ENCODE measurements at places on chromosomes 1 and 21.

DNA sequence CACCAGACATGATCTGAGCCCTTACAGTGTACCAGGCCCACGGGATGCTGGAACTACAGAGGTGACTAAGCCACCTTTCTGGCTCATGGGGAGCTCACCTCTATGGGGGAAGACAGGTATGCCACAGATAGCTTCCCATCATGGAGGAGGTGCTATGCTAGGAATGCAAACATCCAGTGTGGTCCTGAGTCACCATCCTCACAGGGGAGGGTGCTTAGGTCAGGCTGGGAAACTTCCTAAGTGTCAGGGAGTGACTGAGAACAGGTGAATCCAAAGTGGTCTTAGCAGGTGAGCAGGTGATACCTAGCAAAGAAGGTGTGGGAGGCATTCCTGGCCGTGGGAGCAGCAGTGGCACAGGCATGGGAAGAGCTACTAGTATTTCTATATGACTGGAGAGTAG is 8.6 kb upstream of the RASSF5 start:
- DNase-seq = no peak

DNA sequence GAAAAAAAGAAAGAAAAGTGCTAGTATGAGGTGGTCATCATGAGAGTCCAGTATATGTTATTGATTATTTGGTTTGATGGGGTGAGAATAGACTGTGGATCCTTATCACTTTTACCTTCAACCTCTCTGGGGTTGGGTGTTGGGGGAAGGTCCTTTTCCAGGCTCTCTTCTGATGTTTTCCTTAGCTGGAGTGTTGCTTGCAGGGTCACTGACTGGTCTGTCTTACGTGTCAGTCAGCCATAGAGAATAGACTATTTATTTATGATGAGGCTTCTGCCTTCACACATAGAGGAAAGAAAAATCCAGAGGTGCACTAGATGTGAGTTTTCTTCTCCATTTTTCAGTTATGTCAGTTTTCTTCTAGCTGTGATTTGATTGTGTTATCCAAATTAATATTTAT is 36.5 kb downstream of the MAP3K21 start:
- no peak for DNase-seq

DNA sequence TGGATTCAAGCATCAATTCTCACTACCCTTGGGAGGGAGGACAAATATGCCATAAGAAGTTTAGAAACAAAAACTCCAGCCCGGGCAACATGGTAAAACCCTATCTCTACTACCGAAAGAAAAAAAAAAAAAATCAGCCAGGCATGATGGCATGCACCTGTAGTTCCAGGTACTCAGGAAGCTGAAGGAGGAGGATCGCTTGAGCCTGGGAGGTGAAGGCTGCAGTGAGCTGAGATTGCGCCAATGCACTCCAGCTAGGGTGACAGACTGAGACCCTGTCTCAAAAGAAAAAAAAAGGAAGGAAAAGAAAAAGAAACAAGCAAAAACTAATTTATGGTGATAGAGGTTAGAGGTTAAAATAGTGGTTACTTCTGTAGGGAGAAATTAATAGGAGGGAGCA is 9.6 kb downstream of the ZNF644 start:
- DNase-seq = no peak

GRCh38 chr1:170686291-170686690 is 22.4 kb downstream of the PRRX1 start:
- no peak for DNase-seq

DNA sequence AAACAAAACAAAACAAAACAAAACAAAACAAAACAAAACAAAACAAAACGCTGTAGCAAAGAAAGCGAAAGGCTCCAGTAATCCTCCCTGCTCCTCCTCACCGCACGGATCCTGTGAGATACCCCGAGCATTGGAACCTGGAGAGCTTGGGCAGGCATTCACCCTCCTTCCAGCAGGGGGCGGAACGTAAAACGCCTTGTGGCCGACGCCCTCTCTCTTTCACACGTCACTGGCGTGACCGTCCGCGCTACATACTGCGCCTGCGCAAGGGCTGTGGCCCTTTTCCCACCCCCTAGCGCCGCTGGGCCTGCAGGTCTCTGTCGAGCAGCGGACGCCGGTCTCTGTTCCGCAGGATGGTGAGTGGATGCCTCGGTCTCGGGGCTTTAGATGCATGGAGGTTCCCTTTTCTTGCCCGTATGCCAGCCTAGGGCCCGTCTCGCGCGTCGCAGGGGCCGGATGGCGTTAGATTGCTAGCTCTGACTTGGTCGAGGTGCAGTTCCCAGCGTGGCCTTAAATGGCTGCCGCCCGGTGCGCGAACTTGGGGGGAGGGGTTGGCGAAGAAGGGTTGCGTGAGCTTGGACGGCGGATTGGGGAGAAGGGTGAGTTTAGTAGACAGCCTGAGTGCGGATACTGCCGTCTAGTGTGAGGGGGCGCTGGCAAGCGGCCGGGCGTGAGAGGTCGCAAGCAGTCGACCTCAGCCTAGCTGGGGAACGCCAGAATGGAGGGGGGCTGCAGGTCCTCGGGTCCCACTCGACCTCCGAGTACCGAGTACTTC is at the start of gene RPL5:
Gene RPL5, plus strand, starts transcription at position 279 of the 775 bp plus-strand sequence. Its CDS starts 75 bp downstream, at position 354.
- peak; percentile 92 for DNase-seq

DNA sequence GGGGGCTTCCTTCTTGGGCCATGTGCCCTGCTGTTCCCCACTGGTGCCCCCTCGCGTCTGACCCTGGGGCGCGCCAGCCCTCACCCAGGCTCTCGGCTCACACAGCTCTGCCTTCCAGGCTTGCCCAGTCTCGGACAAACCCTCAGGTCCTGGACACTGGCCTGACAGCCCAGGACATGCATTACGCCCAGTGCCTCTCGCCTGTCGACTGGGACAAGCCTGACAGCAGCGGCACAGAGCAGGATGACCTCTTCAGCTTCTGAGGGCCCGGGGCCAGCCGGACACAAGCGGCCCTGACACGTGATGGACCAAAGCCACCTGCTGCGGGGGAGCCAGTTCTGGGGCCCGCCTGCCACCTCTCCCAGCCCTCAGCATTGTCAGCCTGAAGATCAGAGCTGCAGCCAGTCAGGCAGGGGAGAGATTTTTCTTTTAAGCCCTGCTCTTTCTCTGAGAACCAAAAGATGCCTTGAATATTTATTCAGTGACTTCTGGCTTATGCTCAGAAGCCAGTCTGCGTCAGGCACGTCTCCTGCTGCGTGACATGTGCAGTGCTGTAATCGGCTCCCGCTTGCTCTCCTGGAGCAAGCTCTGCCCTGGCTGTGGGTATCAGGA is 23.4 kb downstream of the LDLRAP1 start:
- DNase-seq = peak; percentile 44

DNA sequence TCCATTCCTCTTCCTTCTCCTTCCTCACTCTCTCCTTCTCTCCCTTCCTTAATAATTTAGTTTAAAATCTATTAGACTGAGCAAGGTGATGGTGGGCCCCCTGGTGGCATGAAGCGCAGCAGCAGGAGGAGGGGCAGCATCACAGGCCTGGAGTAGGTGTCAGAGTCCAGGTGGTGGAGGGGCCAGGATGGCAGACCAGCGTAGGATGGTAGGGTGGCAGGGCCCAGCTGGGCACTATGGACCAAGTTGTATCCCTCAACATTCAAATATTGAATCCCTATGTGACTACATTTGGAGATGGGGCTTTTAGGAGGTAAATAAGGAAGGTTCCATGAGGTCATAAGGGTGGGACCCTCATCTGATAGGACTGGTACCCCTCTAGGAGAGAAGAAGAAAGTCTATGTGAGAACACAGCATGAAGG is 61.0 kb downstream of the WDR4 start:
- no peak for DNase-seq

- DNase-seq = no peak
These were observed 90.8 kb downstream of the NFIA start for GRCh38 chr1:61173118-61173517.

DNA sequence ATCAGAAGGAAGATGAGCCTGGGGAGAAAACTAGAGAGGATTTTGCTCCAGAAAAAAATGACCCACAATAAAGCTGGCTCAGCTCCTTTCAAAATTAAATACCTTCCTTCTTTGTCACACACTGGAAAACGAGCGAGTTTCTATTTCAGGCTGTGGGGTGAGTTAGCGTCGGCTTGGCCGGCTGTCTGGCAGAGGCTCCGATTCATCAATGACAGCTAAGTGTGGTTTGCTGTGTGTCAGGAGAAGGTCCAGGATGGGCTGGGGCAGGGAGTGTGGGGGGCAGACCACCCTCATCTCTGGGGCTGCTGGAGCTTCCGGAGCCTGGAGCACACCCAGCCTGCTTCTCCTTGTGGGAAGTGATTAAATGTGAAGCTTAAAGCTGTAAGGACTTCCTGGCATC is 120.2 kb downstream of the ETS2 start:
- DNase-seq = no peak

DNA sequence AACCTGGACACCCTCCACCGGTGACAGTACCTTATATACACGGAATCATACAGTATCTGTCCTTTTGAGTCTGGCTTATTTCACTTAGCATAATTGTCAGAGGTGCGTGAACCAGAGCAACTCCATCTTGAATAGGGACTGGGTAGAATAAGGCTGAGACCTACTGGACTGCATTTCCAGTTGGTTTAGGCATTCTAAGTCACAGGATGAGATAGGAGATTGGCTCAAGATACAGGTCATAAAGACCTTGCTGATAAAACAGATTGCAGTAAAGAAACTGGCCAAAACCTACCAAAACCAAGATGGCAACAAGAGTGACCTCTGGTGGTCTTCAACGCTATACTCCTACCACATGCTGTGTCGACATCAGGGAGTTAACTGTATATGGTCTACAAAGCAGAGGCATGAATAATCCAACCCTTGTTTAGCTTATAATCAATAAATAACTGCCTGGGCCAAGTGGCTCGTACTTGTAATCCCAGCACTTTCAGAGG is 1.4 kb upstream of the FDPS start:
- DNase-seq = no peak

GRCh38 chr1:29646161-29646775 is 409.9 kb downstream of the PTPRU start:
- no peak for DNase-seq

GRCh38 chr1:173871091-173871490 is 2.9 kb downstream of the ZBTB37 start:
- DNase-seq = no peak

DNA sequence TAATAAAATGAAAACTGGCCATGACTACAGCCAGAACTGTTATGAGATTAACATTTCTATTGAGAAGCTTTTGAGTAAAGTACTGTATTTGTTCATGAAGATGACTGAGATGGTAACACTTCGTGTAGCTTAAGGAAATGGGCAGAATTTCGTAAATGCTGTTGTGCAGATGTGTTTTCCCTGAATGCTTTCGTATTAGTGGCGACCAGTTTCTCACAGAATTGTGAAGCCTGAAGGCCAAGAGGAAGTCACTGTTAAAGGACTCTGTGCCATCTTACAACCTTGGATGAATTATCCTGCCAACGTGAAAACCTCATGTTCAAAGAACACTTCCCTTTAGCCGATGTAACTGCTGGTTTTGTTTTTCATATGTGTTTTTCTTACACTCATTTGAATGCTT is 164.0 kb downstream of the NEK7 start:
- no peak for DNase-seq

- DNase-seq = no peak
These were observed 107.7 kb downstream of the POU2F1 start for GRCh38 chr1:167328306-167328815.

- DNase-seq = no peak
These were observed 141.4 kb downstream of the SMYD3 start for GRCh38 chr1:246365708-246366107.

DNA sequence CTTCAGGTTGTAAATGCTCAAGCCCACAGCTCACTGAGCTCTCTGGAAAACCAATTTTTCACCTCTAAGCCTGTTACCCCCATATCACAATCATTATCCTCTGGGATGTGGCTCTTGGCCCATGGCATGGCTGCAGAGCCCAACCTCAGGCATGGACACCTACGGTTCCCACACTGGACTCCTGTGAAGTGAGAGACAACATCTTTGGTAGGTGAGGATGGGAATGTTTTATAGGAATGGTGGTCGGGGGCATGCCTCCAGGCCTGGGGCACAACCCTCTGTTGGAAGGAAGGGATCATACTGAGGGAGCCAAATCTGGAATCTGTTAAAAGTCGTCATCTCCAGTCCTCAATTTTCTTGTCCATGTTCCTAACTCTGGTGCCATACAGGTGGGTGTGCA is 179.1 kb downstream of the FOXD2 start:
- no peak for DNase-seq

GRCh38 chr1:32159189-32159588 is 20.3 kb upstream of the TXLNA start:
- no peak for DNase-seq

- no peak for DNase-seq
These were observed 13.4 kb downstream of the NHLH2 start for GRCh38 chr1:115827452-115828044.

DNA sequence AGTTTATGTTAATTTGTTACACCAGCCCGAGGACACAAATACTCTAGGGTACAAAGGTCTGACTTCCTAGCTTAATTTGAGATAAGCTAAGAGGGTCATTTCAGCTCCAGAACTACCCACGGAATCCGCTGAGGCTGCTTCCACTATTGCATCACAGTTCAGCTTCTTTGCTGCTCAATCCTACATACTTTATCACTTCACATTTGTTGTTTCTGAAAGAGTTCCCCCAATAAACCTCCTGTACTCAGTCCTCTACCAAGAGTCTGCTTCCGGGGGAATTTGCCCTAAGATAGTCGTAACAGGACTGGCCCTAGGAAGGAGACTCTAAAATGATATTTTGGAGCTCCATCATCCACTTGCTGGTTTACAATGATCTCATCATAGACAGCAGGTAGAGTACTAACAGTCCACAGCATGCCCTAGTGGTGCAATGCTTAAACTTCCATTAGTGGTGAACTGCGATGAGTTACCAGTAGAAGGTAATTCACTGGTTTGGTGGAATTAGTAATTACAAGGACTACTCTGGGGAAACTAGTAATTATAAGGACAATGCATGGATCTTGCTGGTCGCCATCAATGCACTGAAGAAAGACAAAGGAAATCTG is 229.3 kb downstream of the USH2A start:
- no peak for DNase-seq

DNA sequence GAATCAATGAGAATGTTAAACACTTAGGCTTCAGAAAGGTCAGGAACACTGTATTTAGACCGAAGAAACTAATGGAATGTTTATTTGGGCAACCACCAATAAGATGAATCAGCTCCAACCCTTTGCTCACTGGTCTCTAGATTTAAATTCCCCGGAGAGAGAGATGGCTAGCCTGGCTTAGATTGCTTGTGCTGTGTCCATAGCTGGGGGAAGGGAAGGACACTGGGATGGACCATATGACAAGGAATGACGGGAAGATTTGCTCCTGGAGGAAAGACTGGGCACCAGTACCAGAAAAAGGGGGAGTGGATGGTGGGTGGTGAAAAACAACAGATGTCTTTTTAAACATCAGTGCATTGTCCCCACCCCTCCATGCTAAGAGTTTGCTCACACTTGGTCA is 426.6 kb downstream of the DUSP10 start:
- DNase-seq = no peak

- no peak for DNase-seq
These were observed 92.6 kb upstream of the VAV3 start for GRCh38 chr1:108057541-108057940.

DNA sequence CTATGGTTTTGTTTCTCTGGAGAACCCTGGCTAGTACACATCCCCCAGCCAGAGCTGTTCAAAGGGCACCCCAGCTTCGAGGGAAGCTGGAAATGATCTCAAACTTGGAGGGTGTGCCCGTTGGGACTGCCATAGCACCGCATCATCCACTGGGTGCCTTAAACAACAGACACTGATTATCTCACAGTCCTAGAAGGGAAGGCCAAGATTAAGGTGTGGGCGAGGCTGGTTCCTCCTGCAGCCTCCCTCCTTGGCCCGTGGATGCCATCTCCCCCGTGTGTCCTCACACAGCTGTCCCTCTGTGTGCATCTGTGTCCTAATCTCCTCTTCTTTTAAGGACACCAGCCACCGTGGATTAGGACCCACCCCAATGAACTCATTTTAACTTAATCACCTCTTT is 4.2 kb upstream of the IBA57 start:
- no peak for DNase-seq

- no peak for DNase-seq
These were observed 209.6 kb upstream of the HOOK1 start for GRCh38 chr1:59605184-59605583.

Measured in caudate nucleus (tissue), 63 donors.